ENCODE measurements at places on chromosomes 13 and 19. TPM values are rescaled to one million over a fixed set of nuclear protein-coding genes. Genes with fewer than 3 reads are reported as not detected.
A peak's percentile ranks its signal among the peaks of the same experiment; 100 is the strongest.

- no peaks in the 10 kb centered on the region for H3K4me1 ChIP-seq
- DNase-seq = no peak
- H3K27ac ChIP-seq = no peak overlapping the region
- H3K36me3 ChIP-seq = no peaks in the 10 kb centered on the region
- H3K27me3 ChIP-seq = no peaks in the 10 kb centered on the region
- no peak overlapping the region for H3K4me3 ChIP-seq
Observed at GRCh38 chr13:51957377-51958216, 53.7 kb downstream of the ATP7B start.

DNA sequence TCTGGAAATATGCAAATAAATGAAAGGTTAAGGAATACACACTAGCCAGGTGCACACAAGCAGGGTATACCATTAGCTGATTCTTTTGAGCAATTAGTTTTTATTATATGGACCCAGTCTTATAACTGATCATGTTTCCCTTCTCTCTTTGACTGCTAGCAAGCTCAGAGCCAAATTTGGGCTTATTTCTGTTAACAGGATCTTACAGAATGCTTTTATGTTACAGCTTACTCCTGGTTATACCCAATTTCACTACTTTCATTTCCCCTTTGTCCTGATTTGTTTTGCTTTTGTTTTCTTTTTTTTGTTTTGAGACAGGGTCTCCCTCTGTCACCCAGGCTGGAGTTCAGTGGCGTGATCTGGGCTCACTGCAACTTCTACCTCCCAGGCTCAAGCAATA lies 12.9 kb upstream of the TPT1 start:
- no peaks in the 10 kb centered on the region for H3K27me3 ChIP-seq
- no peaks in the 10 kb centered on the region for H3K36me3 ChIP-seq
- H3K27ac ChIP-seq = no peak overlapping the region
- DNase-seq = no peak

FREM2 gene
- total RNA-seq = 4.9 TPM

FUT6 gene
- total RNA-seq = 3.5 TPM

GRCh38 chr19:850221-850978 lies 1.7 kb upstream of the ELANE start:
- peak overlapping the region; percentile 68 for H3K27ac ChIP-seq
- H3K4me1 ChIP-seq = no peaks in the 10 kb centered on the region
- H3K36me3 ChIP-seq = no peaks in the 10 kb centered on the region
- peak; percentile 87 for DNase-seq
- H3K27me3 ChIP-seq = peaks cover 7% of the 10 kb centered on the region

Data from pancreas (tissue), 10 donors.